Colonic mucosa (tissue), 4 donors: ENCODE measurements at places on chromosomes 12 and 14.

GRCh38 chr14:67665868-67666267, 8.6 kb downstream of the VTI1B start:
- no peak for DNase-seq

- no peak for DNase-seq
These were observed 304.7 kb upstream of the SYT1 start for GRCh38 chr12:78559886-78560285.

- no peak for DNase-seq
These were observed 924.1 kb upstream of the TMEM132C start for GRCh38 chr12:127342861-127343260.

GRCh38 chr12:41536813-41537490, 348.8 kb downstream of the PDZRN4 start:
- DNase-seq = no peak

GRCh38 chr12:9940375-9940774, 8.2 kb upstream of the CLEC2A start:
- no peak for DNase-seq

DNA sequence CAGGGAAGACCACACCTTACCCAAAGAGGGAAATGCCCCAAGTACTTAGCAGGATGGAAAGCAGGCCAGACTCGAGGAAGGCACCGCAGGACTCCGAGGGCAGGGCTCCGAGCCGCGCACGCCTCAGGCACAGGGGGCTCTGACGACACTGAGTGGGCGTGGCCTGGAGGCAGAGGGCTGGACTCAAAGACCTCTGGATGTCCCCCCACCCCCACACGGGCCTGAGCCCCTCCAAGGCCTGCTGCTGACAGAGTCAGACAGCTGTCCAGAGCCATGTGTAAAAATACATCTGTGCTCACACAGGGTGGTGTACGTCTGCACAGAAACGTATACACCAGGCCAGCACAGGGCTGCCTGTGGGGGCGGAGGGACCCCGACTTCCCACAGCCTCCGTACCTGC, 1.4 kb downstream of the AKT1 start:
- DNase-seq = peak; percentile 77
